Naive thymus-derived CD8-positive, alpha-beta T cell (primary cell): ENCODE measurements at places on chromosomes 1 and 21.

GRCh38 chr1:111848852-111849545 lies 93.3 kb downstream of the DDX20 start:
- DNase-seq = no peak
- H3K36me3 ChIP-seq = no peaks in the 10 kb centered on the region
- H3K27ac ChIP-seq = no peak overlapping the region
- H3K4me1 ChIP-seq = no peaks in the 10 kb centered on the region
- H3K4me3 ChIP-seq = no peak overlapping the region
- peaks cover 31% of the 10 kb centered on the region for H3K27me3 ChIP-seq

- peaks cover 14% of the 10 kb centered on the region for H3K4me1 ChIP-seq
- H3K27me3 ChIP-seq = peaks cover 71% of the 10 kb centered on the region
- no peak for DNase-seq
- peaks cover 3% of the 10 kb centered on the region for H3K36me3 ChIP-seq
These were observed 4.9 kb upstream of the WNT3A start for GRCh38 chr1:228001738-228002535.

DNA sequence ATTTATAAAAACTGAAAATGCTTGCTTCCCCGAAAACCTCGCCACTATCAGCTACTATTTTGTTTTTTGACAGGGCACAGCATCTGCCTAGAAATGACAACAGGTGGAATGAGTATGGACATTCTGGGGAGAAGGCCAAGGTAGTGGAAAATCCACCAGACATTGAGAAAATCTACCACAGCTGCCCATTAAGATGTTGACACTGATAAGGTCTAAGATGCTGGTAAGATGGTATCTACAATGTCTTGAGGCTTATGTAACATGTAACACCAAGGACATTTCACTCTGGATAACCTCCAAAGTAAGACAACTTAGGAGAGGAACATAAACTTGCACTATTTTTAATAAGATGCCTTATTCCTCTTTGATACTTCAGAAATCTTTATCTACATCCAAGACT lies 374.2 kb downstream of the PTBP2 start:
- no peaks in the 10 kb centered on the region for H3K27me3 ChIP-seq
- H3K4me3 ChIP-seq = no peak overlapping the region
- H3K27ac ChIP-seq = no peak overlapping the region
- no peak for DNase-seq
- H3K36me3 ChIP-seq = peaks cover 39% of the 10 kb centered on the region
- no peaks in the 10 kb centered on the region for H3K4me1 ChIP-seq

DNA sequence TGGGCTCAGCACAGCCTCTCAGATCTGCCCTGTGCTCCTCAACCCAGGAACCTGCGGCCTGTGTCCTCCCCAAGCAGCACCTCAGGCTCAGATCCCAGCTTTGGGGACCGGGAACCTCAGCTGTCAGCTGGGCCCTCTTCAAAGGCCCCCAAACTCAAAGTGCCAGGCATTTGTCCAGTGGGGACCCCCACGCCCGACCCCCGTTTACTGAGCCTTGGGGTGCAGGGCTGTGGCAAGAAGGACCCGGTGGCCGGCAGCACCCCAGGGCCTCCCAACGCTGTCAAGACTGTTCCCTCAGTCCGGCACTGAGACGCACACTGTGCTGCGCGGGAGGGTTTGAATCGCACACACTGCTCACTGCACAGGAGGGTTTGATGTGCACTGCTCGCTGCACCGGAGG lies 35.0 kb downstream of the MORN1 start:
- H3K4me1 ChIP-seq = no peaks in the 10 kb centered on the region
- DNase-seq = peak; percentile 27
- no peak overlapping the region for H3K27ac ChIP-seq
- H3K36me3 ChIP-seq = no peaks in the 10 kb centered on the region
- no peak overlapping the region for H3K4me3 ChIP-seq

DNA sequence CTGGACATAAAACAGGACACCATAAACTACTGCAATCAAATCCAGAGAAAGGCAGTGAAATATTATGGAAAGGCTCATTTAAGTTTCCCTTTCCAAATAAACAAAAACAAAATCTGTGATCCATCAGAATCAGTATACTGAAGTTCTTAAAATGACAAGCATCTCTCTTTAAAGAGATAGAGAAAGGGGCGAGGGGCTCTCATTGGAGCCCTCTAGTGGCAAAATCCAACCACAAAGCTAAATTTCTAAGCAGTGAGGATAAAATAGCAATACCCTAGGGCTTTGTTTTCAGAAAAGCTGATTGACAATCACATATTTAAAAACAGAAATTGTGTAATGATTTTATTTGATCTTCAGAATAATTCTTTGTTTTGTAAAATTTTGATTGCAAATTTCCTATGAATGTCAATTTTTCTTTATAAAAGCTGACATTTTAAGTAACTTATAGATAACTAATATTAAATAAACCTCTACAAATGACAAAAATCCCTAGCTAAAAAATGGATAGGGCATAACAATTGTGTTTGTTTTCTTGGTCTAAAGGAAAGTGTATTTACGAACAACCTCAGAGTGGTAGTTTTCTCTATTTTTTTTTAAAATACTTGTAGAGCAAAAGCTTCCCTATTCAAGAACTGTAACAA lies 138.2 kb downstream of the COL24A1 start:
- no peaks in the 10 kb centered on the region for H3K4me1 ChIP-seq
- DNase-seq = no peak
- H3K36me3 ChIP-seq = no peaks in the 10 kb centered on the region
- no peak overlapping the region for H3K27ac ChIP-seq
- H3K27me3 ChIP-seq = no peaks in the 10 kb centered on the region

DNA sequence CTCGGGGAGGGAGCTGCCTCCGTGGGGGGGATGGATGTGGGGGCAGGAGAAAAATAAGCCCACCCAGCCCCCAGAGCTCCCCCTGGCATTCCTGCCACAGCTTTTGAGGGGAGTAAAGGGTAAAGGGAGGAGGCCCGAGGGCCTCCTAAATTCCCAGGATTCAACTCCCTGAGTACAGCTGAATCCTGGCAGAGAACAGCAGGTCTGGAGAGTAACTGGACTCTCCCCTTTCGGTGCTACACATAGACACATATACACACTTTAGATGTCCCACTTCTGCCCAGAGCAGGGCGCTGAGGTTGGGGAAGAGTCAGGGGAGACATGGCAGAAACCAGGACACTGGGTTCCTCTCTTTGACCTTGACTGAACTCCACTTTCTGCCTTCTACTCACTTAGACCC lies 3.0 kb downstream of the KIRREL1 start:
- H3K4me3 ChIP-seq = no peak overlapping the region
- no peaks in the 10 kb centered on the region for H3K36me3 ChIP-seq
- no peak overlapping the region for H3K27ac ChIP-seq
- H3K4me1 ChIP-seq = peaks cover 6% of the 10 kb centered on the region

DNA sequence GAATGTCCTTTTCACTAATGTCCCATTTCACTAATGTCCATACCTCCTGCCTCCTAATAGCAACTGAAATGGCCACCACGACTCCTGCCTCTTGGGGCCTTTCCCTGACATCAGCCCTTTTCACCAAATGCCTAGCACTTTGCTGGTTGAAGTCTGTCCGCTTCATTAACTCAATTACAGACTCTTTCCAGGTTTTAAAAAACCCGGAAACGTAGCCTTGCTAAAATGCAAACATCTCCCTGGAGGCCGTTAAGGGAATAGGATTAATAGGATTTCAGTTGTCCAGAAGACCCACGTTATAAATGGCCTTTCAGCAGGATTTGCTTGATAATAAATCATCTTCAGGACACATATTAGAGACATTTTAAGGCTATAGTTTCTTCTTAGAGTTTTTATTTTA lies 25.7 kb upstream of the ERO1B start:
- no peak for DNase-seq
- no peaks in the 10 kb centered on the region for H3K4me1 ChIP-seq
- H3K27ac ChIP-seq = no peak overlapping the region
- H3K36me3 ChIP-seq = no peaks in the 10 kb centered on the region
- peaks cover 4% of the 10 kb centered on the region for H3K27me3 ChIP-seq

DNA sequence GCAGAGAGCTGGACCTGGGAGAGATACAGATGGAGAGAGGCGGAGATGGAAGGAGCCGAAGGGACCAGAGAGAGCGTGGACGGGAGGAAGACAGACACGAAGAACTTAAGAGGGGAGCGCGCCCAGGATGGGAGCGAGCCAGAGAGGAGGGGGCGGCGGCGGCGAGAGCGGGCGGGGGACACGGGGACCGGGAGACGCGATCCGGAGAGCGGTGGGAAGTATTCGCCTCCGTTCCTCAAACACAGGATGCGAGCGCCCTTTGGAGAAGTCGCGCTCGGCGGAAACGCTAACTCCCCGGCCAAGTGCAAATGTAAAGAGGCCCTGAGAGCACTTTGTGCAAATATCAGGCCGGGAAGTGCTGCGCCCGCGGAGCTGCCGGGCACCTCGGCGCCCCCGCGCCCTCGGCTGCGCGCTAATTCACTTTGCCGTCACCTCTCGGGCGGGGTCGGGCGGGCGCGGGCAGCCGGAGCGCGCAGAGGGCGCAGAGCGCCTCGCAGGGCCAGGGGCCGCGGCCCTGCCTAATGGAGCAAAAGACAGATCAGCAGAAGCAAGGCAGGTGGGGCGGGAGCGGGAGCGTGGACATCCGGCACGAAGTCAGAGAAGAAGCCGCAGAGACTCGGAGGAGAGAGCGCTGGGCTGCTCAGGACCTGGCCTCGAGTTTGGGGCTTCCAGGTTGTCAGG lies 281.2 kb downstream of the RRAGC start:
- no peaks in the 10 kb centered on the region for H3K36me3 ChIP-seq
- no peak for DNase-seq
- H3K27ac ChIP-seq = no peak overlapping the region
- H3K4me3 ChIP-seq = peak overlapping the region; percentile 74
- H3K27me3 ChIP-seq = peaks cover 30% of the 10 kb centered on the region
- peaks cover 8% of the 10 kb centered on the region for H3K4me1 ChIP-seq

GRCh38 chr1:156086256-156086662 lies 4.0 kb upstream of the MEX3A start:
- no peak for DNase-seq
- H3K4me3 ChIP-seq = no peak overlapping the region
- H3K36me3 ChIP-seq = no peaks in the 10 kb centered on the region
- H3K27me3 ChIP-seq = peaks cover 41% of the 10 kb centered on the region

GRCh38 chr1:16158993-16159831 lies 3.3 kb upstream of the EPHA2 start:
- DNase-seq = no peak
- no peaks in the 10 kb centered on the region for H3K27me3 ChIP-seq
- no peak overlapping the region for H3K27ac ChIP-seq
- peaks cover 36% of the 10 kb centered on the region for H3K4me1 ChIP-seq
- no peaks in the 10 kb centered on the region for H3K36me3 ChIP-seq

- no peaks in the 10 kb centered on the region for H3K27me3 ChIP-seq
- no peak overlapping the region for H3K4me3 ChIP-seq
- H3K36me3 ChIP-seq = no peaks in the 10 kb centered on the region
- H3K4me1 ChIP-seq = no peaks in the 10 kb centered on the region
- DNase-seq = no peak
These were observed 13.9 kb downstream of the ARHGEF19 start for GRCh38 chr1:16198444-16199156.

DNA sequence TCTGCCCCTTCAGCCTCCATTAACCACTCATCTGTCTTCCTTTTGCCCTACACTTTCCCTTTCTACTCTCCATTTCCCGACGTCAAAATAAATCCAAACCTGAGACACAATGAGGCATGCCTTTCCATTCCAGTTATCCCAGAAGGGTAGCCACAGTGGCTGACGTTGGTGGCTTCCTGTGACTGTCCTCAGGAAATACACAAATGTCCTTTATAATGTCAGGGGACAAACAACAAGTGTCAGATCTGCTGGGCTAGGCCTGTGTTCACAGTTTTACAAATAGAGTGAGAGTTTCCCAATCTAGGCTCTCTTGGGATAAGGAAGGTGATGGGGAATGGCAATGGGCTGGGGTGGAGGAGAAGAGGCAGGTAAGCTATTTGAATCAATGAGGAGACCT lies 135.3 kb downstream of the BRINP2 start:
- H3K27ac ChIP-seq = no peak overlapping the region
- no peaks in the 10 kb centered on the region for H3K4me1 ChIP-seq
- H3K36me3 ChIP-seq = no peaks in the 10 kb centered on the region
- H3K4me3 ChIP-seq = no peak overlapping the region

GRCh38 chr1:43931711-43932660 lies 1.6 kb upstream of the ARTN start:
- peaks cover 18% of the 10 kb centered on the region for H3K27me3 ChIP-seq
- no peak overlapping the region for H3K27ac ChIP-seq
- no peak overlapping the region for H3K4me3 ChIP-seq
- no peak for DNase-seq
- no peaks in the 10 kb centered on the region for H3K36me3 ChIP-seq

- H3K27me3 ChIP-seq = peaks cover 6% of the 10 kb centered on the region
- no peak overlapping the region for H3K4me3 ChIP-seq
- no peak for DNase-seq
- no peak overlapping the region for H3K27ac ChIP-seq
- H3K36me3 ChIP-seq = no peaks in the 10 kb centered on the region
- no peaks in the 10 kb centered on the region for H3K4me1 ChIP-seq
These were observed 130.4 kb upstream of the DNAH14 start for GRCh38 chr1:224799083-224799482.

- H3K4me3 ChIP-seq = no peak overlapping the region
- H3K27me3 ChIP-seq = peaks cover 6% of the 10 kb centered on the region
- no peak for DNase-seq
- H3K36me3 ChIP-seq = no peaks in the 10 kb centered on the region
- no peaks in the 10 kb centered on the region for H3K4me1 ChIP-seq
- no peak overlapping the region for H3K27ac ChIP-seq
These were observed 452.3 kb downstream of the OMA1 start for GRCh38 chr1:58094221-58094620.

GRCh38 chr1:28910379-28911115 lies 3.8 kb upstream of the EPB41 start:
- no peak overlapping the region for H3K4me3 ChIP-seq
- no peaks in the 10 kb centered on the region for H3K36me3 ChIP-seq
- peaks cover 12% of the 10 kb centered on the region for H3K4me1 ChIP-seq
- no peaks in the 10 kb centered on the region for H3K27me3 ChIP-seq

DNA sequence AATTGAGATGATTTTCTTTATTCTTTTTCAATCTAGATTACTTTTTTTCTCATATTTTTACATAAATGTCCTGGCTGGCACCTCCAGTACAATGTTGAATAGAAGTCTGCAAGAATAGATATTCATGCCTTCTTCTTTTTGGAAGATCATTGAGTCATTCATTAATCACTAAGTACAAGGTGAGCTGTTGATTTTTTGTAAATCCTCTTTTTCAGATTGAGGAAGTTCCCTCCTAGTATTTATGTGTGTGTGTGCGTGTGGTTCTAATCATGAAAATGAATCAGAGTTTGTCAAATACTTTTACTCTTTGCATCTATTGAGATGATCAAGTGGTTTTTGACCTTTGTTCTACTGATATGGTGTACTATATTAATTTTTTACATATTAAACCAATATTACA lies 859.3 kb downstream of the KCNT2 start:
- H3K27me3 ChIP-seq = no peaks in the 10 kb centered on the region
- H3K4me3 ChIP-seq = no peak overlapping the region
- H3K27ac ChIP-seq = no peak overlapping the region
- DNase-seq = no peak

DNA sequence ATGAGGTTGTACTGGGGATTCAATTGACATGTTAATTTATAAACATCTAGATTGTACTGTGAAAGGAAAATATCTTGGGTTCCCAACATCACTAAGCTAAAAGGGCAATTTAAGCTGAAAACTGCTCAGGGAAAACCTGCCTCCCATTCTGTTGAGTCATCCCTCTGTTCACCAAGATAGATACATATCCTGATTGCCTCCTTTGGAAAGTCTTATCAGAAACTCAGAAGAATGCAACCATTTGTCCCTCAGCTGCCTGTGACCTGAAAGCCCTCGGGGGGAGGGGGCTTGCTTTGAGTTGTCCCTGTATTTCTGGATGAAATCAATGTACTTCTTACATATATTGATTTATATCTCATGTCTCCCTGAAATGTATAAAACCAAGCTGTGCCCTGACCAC lies 187.0 kb upstream of the ETV3 start:
- H3K27me3 ChIP-seq = peaks cover 19% of the 10 kb centered on the region
- no peak overlapping the region for H3K4me3 ChIP-seq
- H3K36me3 ChIP-seq = peaks cover 6% of the 10 kb centered on the region
- H3K4me1 ChIP-seq = no peaks in the 10 kb centered on the region
- DNase-seq = no peak
